ENCODE measurements at places on chromosomes 4 and X. TPM values are rescaled to one million over a fixed set of nuclear protein-coding genes. Genes with fewer than 3 reads are reported as not detected.

The CCNQ gene
- total RNA-seq = 18.8 TPM

The POLN gene
- total RNA-seq = 4.2 TPM

The EVC2 gene
- total RNA-seq = 3.1 TPM

The CEP135 gene
- 11.8 TPM for total RNA-seq

- DNase-seq = no peak
Observed at GRCh38 chr4:112766422-112766821, 129.5 kb downstream of the LARP7 start.

All from osteocyte (in vitro differentiated cells).